Immature natural killer cell (primary cell): ENCODE measurements at places on chromosomes 5 and 9. TPM values are rescaled to one million over a fixed set of nuclear protein-coding genes. Genes with fewer than 3 reads are reported as not detected.

GRCh38 chr9:93565089-93565488 is 11.3 kb upstream of the PHF2 start:
- DNase-seq: no peak

GRCh38 chr5:153159616-153160015 is 330.9 kb upstream of the GRIA1 start:
- DNase-seq: no peak

NXNL2 gene
- polyA plus RNA-seq: not detected

DNA sequence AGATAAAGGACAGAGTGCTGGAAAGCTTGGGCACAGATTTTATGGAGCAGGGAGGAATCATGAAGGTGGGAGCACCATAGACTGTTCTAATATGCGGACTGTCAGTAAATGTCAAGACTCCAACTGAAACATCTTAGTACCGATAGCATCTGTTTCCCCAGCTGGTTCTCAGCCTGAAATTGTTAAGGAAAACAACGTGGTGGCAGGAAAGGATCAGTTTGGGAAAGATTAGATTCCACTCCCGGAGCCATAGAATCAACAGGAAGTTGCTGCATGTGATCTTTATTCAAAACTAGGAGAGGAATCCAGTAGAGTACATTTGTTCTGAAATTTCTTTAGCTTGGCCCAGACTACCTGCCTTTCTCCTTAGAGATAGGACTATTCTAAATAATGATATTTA is 559.1 kb downstream of the CSNK1G3 start:
- DNase-seq: no peak
